Calu3 (cell line): ENCODE measurements at places on chromosomes 4 and X. TPM values are rescaled to one million over a fixed set of nuclear protein-coding genes. Genes with fewer than 3 reads are reported as not detected.

The TREX2 gene
- 2.0 and 2.2 TPM in 2 replicates for total RNA-seq

The RGN gene
- total RNA-seq: 0.42 TPM in 1 of 2 replicates, not detected in the other

The NR3C2 gene
- total RNA-seq: 14.2 and 14.5 TPM in 2 replicates

The NKX3-2 gene
- 0.12 TPM in 1 of 2 replicates, not detected in the other for total RNA-seq

The AKAP14 gene
- not detected in 2 replicates for total RNA-seq

The CABS1 gene
- total RNA-seq: not detected in 2 replicates

The PABPC1L2B gene
- total RNA-seq: not detected in 2 replicates

The SOWAHD gene
- total RNA-seq: not detected in 2 replicates

The ADGRG2 gene
- total RNA-seq: 0.09 and 0.47 TPM in 2 replicates

The TSPAN7 gene
- total RNA-seq: 0.21 and 0.47 TPM in 2 replicates

The C4orf54 gene
- total RNA-seq: not detected in 2 replicates

- DNase-seq: no peak
- no peaks in the 10 kb centered on the region for H3K36me3 ChIP-seq
- no peak overlapping the region for H3K27ac ChIP-seq
- H3K27me3 ChIP-seq: no peaks in the 10 kb centered on the region
Observed at GRCh38 chr4:117479673-117480072, 394.3 kb upstream of the TRAM1L1 start.

DNA sequence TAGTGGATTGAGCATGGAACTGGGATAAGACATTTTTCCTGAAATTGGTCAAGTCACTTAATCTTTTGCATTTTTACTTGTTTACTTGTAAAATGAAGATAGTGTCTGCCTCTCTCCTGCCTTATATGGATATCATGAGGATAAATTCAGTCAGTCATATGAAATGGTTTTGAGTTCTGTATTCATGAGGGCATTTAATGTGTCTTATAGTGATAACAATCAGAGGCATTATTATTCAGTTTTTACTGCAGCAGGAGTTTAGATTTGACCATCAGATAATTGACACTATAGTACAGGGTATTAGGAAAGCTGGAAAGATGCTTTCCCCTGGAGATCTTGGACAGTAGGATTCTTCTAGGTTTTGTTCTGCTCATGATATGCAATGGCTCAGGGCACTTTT is 26.0 kb downstream of the NPNT start:
- no peak overlapping the region for H3K4me3 ChIP-seq
- H3K4me1 ChIP-seq: no peaks in the 10 kb centered on the region
- no peak for DNase-seq

DNA sequence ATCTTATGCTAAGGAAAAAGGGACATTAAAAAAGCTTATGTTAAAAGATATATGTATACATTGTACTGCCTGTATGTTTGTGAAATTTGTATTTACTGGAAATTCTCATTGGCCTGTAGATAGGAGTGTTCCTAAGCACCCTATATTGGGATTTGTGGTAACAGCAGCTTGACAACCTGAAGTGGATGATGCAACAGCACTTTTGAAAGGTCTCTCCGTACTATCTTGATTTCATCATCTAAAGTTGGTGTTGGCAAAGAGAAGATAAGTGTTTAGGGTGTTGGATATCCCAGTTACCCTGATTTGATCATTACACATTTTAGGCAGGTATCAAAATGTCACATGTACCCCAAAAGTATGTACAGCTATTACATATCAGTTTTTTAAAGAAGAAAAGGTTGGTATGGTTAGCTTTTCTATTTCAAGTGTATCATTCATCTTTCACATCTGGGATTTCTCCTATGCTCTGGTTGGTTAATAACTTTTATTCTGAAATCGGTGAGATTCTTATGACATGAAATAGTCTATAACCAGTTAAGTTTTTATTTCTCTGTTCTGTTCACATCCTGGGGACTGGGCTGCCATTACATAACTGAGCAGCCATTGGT is 10.3 kb downstream of the HADH start:
- H3K4me1 ChIP-seq: no peaks in the 10 kb centered on the region
- peaks cover 3% of the 10 kb centered on the region for H3K36me3 ChIP-seq
- no peak for DNase-seq

DNA sequence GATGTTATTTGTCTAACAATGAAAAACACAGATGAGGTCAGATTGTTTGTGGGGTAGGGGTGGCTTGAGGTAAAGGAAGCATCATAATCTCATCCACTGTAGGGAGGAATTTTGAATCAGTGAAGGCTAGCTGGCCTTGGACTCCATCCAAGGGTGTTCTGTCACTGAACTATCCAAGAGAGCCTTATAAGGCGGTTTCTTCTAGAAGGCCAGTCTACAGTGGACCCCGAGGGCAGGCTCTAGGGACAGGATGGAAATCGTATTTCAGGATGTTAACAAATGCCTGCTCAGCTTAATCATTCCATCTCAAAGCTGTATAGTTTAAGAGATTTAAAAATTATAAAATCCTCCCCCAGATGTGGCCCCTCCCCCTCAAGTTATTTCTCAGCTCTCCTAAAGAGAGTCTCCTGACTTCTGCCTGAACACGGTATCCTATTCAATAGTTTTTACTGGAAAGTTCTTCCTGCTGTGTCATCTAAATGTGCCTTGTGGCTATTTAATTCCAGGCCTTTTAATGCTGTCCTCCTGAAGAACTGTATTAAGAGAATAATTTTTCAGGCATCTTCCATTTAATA is 8.0 kb downstream of the IGFBP7 start:
- no peaks in the 10 kb centered on the region for H3K36me3 ChIP-seq
- H3K27ac ChIP-seq: no peak overlapping the region
- DNase-seq: no peak
- no peaks in the 10 kb centered on the region for H3K27me3 ChIP-seq
- no peak overlapping the region for H3K4me3 ChIP-seq
- peaks cover 14% of the 10 kb centered on the region for H3K4me1 ChIP-seq

GRCh38 chr4:168604496-168605373 is 107.9 kb downstream of the PALLD start:
- no peak overlapping the region for H3K27ac ChIP-seq
- no peaks in the 10 kb centered on the region for H3K27me3 ChIP-seq
- peaks cover 8% of the 10 kb centered on the region for H3K4me1 ChIP-seq

- DNase-seq: no peak
- H3K4me1 ChIP-seq: no peaks in the 10 kb centered on the region
- peaks cover 29% of the 10 kb centered on the region for H3K27me3 ChIP-seq
- no peak overlapping the region for H3K27ac ChIP-seq
- no peaks in the 10 kb centered on the region for H3K36me3 ChIP-seq
Observed at GRCh38 chrX:68754406-68754805, 74.4 kb upstream of the EFNB1 start.

- peak overlapping the region; percentile 34 for H3K4me3 ChIP-seq
- H3K36me3 ChIP-seq: peaks cover 5% of the 10 kb centered on the region
- H3K4me1 ChIP-seq: peaks cover 27% of the 10 kb centered on the region
- H3K27ac ChIP-seq: no peak overlapping the region
- no peaks in the 10 kb centered on the region for H3K27me3 ChIP-seq
- DNase-seq: peak; percentile 20
Observed at GRCh38 chrX:39195156-39195555, 393.9 kb downstream of the MID1IP1 start.

- no peaks in the 10 kb centered on the region for H3K36me3 ChIP-seq
- H3K27me3 ChIP-seq: no peaks in the 10 kb centered on the region
- no peaks in the 10 kb centered on the region for H3K4me1 ChIP-seq
- no peak overlapping the region for H3K4me3 ChIP-seq
- H3K27ac ChIP-seq: no peak overlapping the region
- DNase-seq: no peak
Observed at GRCh38 chrX:69808375-69808774, 192.5 kb downstream of the EDA start.

GRCh38 chrX:55161581-55161980 is 58.6 kb upstream of the PAGE5 start:
- peaks cover 19% of the 10 kb centered on the region for H3K36me3 ChIP-seq
- peaks cover 12% of the 10 kb centered on the region for H3K27me3 ChIP-seq
- peak overlapping the region; percentile 96 for H3K4me3 ChIP-seq
- peak overlapping the region; percentile 97 for H3K27ac ChIP-seq

GRCh38 chrX:39996536-39996935 is 101.2 kb downstream of the BCOR start:
- no peaks in the 10 kb centered on the region for H3K4me1 ChIP-seq
- no peak overlapping the region for H3K27ac ChIP-seq
- peaks cover 9% of the 10 kb centered on the region for H3K27me3 ChIP-seq
- no peak for DNase-seq

- no peak overlapping the region for H3K27ac ChIP-seq
- H3K4me1 ChIP-seq: no peaks in the 10 kb centered on the region
- H3K27me3 ChIP-seq: no peaks in the 10 kb centered on the region
- no peaks in the 10 kb centered on the region for H3K36me3 ChIP-seq
Observed at GRCh38 chr4:128454281-128454871, 166.8 kb upstream of the PGRMC2 start.

GRCh38 chr4:137601934-137602333 is 69.6 kb upstream of the PCDH18 start:
- H3K4me1 ChIP-seq: no peaks in the 10 kb centered on the region
- H3K27me3 ChIP-seq: no peaks in the 10 kb centered on the region
- H3K4me3 ChIP-seq: no peak overlapping the region
- no peak overlapping the region for H3K27ac ChIP-seq
- no peaks in the 10 kb centered on the region for H3K36me3 ChIP-seq

DNA sequence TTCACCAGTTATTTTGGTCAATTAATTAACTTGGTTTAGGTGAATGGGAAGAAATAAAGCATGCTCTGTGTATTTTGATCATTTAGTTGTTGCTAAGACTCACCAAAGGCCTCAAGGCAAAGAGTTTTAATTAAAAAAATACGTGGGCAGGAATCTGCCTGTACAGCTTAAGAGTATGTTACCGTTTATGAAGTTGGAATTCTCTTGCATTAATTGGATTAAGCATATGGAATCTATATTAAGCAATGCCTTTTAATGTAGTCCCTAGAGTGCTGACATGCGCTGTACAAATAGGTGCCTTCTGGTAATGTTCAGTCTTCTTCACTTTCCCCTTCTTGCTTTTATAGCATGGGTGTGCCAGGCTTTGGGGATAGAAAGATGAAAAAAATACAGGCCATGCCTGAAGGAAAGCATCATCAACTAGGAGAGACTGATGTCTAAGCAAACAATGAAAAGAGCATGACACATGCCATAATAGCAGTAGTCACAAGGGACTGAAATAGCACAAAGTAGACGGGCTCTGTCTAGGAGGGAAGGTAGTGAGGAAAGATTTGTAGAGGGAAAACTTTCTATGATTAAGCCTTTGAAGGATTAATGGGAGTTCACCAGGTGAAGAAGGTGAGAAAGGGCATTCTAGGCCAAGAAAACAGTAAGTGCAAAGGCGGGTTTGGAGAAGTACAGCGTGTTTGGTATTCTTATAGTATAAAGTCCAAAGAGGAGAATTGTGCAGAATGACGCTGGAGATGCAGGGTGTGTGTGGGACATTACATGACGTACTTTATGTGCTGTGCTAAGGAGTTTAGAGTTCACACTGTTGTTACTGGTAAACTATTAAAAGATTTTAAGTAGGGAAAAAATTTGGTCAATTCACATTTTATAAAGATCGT is 226.1 kb upstream of the ANXA3 start:
- H3K27ac ChIP-seq: no peak overlapping the region
- no peaks in the 10 kb centered on the region for H3K27me3 ChIP-seq
- no peaks in the 10 kb centered on the region for H3K36me3 ChIP-seq
- H3K4me1 ChIP-seq: no peaks in the 10 kb centered on the region
- DNase-seq: no peak

DNA sequence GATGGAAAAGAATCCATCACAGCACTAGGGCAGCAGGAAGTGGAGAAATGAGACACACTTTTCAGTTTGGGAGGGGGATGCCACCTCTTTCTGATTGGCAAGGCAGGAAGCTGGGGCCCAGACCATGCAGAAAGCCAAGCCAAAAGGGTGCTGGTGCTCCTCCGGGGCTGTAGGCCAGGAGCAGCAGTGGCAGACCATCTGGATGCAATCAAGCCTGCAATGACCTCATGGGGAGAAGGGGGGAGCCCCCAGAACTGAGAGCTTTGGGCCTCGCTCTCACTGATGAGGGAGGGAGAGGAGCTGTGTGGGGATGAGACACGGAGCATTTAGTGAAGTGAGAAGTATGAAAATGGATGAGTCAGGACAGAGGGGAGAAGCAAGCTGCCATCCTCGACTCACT is 141.3 kb upstream of the NALF2 start:
- DNase-seq: no peak
- H3K4me3 ChIP-seq: no peak overlapping the region
- no peaks in the 10 kb centered on the region for H3K36me3 ChIP-seq
- no peak overlapping the region for H3K27ac ChIP-seq
- no peaks in the 10 kb centered on the region for H3K4me1 ChIP-seq

DNA sequence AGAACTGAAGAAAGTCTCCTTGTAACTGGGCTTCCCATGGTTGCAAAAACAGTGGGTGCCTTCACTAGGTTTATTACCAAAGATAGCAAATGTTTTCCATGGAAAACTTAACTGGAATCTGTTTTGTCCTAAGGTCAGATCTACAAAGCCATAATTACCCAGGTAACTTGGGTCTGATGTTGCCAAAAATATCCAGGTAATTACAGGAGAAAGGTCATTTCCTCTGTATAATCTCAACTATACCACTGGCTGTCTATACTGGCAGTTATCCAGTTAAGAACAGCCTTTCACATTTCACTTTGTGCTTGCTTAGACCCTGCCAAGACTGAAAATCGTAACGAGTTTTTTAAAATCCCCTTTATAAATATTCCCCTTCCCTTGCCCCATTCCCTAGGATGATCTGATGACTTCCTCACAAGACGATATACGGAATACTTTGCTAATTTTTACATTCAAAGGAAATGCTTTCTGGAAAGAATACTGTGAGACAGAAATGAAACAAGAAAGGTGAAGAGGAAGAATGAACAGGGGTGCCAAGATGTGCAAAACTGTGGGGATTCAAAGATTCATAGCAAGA is 105.5 kb downstream of the MAML3 start:
- peak overlapping the region; percentile 78 for H3K27ac ChIP-seq
- H3K27me3 ChIP-seq: no peaks in the 10 kb centered on the region
- H3K36me3 ChIP-seq: no peaks in the 10 kb centered on the region
- peaks cover 35% of the 10 kb centered on the region for H3K4me1 ChIP-seq
- peak overlapping the region; percentile 65 for H3K4me3 ChIP-seq

DNA sequence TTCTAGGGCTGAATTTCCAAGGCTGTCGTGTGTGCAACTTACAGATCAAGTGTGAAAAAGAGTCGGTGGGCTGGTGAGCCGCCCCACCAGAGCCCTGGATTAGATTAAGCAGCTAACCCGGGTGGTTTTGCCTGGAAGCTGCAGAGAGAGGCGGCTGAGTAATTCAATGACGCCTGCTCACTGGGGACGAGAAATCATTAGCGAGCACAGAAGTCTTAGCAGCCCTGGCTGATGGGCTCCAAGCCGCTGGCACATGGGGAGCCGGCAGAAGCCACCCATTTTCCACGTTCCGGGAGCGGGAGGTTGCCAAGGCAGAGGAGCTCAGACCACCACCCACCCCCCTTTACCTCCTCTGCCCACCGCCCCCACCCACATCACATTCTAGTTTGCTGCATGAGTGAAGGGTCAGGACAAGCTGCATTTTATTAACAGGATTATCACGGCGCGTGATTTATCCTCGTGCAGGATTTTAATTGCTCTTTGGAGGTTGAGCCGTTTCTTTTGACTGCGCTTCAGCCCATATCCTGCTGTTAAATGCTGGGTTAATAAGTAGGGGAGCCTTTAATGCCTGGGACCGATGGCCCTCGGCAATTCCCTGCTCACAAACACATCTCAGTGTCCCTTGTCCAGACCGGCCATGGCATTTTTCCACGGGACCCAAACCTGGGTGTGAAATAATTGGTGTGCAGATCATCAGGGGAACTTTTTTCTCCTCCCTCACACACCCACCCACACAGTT is 19.1 kb downstream of the BCOR start:
- no peaks in the 10 kb centered on the region for H3K27me3 ChIP-seq
- H3K4me1 ChIP-seq: no peaks in the 10 kb centered on the region

GRCh38 chrX:72545990-72546389 is 26.7 kb downstream of the HDAC8 start:
- no peaks in the 10 kb centered on the region for H3K27me3 ChIP-seq
- peaks cover 6% of the 10 kb centered on the region for H3K36me3 ChIP-seq
- H3K4me3 ChIP-seq: no peak overlapping the region
- peak; percentile 27 for DNase-seq
